ENCODE measurements at places on chromosomes 7 and 10. TPM values are rescaled to one million over a fixed set of nuclear protein-coding genes. Genes with fewer than 3 reads are reported as not detected.

NRCAM gene
- 23.3 TPM for polyA plus RNA-seq

GRCh38 chr7:55255496-55256445 is 109.4 kb upstream of the LANCL2 start:
- peak; percentile 91 for DNase-seq

GRCh38 chr10:5490698-5491464 is 8.5 kb downstream of the CALML5 start:
- no peak for DNase-seq

GRCh38 chr7:146331369-146331768 is 214.8 kb downstream of the CNTNAP2 start:
- DNase-seq, result no peak

GRCh38 chr7:2521341-2521745 is 1.8 kb downstream of the LFNG start:
- DNase-seq, result no peak

- peak; percentile 64 for DNase-seq
These were observed 9.4 kb downstream of the EBF3 start for GRCh38 chr10:129954492-129955315.

GRCh38 chr7:78489476-78490240 is 691.1 kb downstream of the PHTF2 start:
- DNase-seq, result peak; percentile 70

DNA sequence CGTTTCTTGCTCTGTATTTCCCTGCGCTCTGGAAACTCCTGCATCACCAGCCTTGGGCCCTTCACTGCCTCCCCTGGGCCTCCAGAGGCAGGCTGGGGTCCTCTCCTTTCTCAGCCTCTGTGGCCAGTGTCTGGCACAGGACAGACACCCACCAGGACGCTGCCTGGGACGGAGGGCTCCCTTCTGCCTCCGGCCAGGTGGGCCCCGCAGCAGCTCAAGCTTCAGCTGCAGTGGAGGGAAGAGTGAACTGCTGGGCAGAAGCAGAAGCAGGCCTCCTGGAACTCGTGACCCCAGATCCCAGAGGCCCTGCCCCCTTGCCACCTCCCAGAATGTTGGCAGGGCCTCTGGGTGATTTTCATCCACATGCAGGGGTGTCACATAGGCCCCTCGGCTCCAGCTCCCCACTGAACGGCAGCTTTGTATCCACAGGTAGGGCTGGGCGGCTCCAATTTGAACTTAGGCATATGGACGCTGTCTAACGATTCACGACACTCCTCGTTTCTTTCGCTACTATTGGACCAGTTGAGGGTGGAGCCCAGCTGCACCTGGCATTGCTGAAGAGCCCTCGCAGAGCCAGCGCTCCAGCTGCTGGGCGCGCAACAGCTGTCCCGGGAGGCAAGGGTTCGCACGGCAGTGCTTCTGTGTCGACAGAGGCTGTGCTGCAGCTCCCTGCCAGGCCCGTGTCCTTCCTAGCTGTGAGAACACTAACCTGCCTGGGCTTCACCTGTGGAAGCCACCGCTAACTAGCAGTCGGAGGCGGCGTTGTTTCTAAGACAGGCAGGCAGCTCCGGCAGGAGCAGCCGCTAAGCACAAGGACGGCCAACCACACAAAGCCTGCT is 18.4 kb upstream of the GPR146 start:
- peak; percentile 71 for DNase-seq
